ENCODE measurements at places on chromosomes 6 and 20. TPM values are rescaled to one million over a fixed set of nuclear protein-coding genes. Genes with fewer than 3 reads are reported as not detected.

GRCh38 chr20:39188266-39188765 is 226.2 kb downstream of the DHX35 start:
- H3K4me1 ChIP-seq: no peaks in the 10 kb centered on the region
- DNase-seq: no peak
- H3K27me3 ChIP-seq: peaks cover 3% of the 10 kb centered on the region
- H3K27ac ChIP-seq: no peak overlapping the region
- H3K36me3 ChIP-seq: no peaks in the 10 kb centered on the region
- H3K4me3 ChIP-seq: no peak overlapping the region

GRCh38 chr20:5949943-5950270 is 426 bp downstream of the TRMT6 start:
- H3K4me1 ChIP-seq: peaks cover 19% of the 10 kb centered on the region
- H3K36me3 ChIP-seq: peaks cover 5% of the 10 kb centered on the region
- H3K27ac ChIP-seq: peak overlapping the region; percentile 97
- no peaks in the 10 kb centered on the region for H3K27me3 ChIP-seq
- peak overlapping the region; percentile 97 for H3K4me3 ChIP-seq

The SCRT2 gene
- not detected for total RNA-seq

- no peaks in the 10 kb centered on the region for H3K27me3 ChIP-seq
- peaks cover 5% of the 10 kb centered on the region for H3K36me3 ChIP-seq
- DNase-seq: no peak
Observed at GRCh38 chr20:8008733-8009132, 10.8 kb downstream of the TMX4 start.

GRCh38 chr6:21754891-21755290 is 161.3 kb downstream of the SOX4 start:
- no peak overlapping the region for H3K4me3 ChIP-seq
- peaks cover 37% of the 10 kb centered on the region for H3K4me1 ChIP-seq
- no peak overlapping the region for H3K27ac ChIP-seq
- H3K36me3 ChIP-seq: peaks cover 22% of the 10 kb centered on the region
- H3K27me3 ChIP-seq: no peaks in the 10 kb centered on the region
- no peak for DNase-seq

DNA sequence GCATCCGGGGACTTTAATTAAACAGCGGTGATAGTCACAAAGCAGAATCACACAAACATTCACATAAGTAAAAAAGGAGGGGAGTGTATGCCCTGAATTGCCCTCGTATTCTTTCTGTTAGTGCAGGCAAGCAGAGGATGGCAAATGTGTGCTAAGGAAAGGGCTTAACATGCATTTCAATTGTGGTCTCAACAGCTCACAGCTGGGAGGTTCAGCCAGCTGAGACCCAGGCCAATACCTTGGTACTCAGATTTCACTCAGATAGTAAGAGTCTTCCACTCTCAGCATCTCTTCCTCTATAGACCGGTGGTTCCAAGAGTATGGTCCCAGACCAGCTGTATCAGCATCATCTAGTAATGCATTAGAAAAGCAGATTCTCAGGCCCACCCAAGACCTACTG is 215.1 kb downstream of the PHACTR1 start:
- no peaks in the 10 kb centered on the region for H3K4me1 ChIP-seq
- H3K27ac ChIP-seq: no peak overlapping the region
- H3K27me3 ChIP-seq: peaks cover 5% of the 10 kb centered on the region

DNA sequence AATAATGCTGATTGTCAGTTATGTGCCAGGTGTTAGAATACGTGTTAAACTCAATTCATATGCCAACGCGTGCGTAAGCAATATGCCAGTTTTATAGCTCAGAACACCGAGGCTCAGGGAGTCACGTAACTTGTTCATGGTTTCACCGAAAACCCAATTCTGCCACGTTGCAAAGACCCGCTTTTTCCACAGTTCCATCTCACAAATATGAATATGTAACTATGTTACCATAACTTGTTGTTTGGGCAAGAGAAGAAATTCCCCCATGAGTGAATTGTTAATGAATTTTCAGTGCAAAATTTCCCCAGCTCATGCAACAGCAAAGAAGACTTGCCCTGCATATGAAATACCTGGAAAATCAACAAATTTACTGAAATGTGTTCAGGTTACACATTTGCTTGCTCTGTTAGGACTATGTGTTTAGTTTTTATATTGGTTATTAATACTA is 30.1 kb downstream of the SF3B5 start:
- peak overlapping the region; percentile 75 for H3K4me3 ChIP-seq
- no peak overlapping the region for H3K27ac ChIP-seq
- H3K27me3 ChIP-seq: peaks cover 78% of the 10 kb centered on the region
- H3K36me3 ChIP-seq: no peaks in the 10 kb centered on the region

- H3K36me3 ChIP-seq: no peaks in the 10 kb centered on the region
- no peak for DNase-seq
- peaks cover 2% of the 10 kb centered on the region for H3K4me1 ChIP-seq
- H3K4me3 ChIP-seq: no peak overlapping the region
Observed at GRCh38 chr6:128979071-128979470, 96.1 kb downstream of the LAMA2 start.

- H3K27me3 ChIP-seq: peaks cover 15% of the 10 kb centered on the region
- peak overlapping the region; percentile 66 for H3K27ac ChIP-seq
- no peaks in the 10 kb centered on the region for H3K36me3 ChIP-seq
Observed at GRCh38 chr20:50305636-50306477, 115.2 kb downstream of the CEBPB start.

The TENT5A gene
- 9.6 TPM for total RNA-seq

DNA sequence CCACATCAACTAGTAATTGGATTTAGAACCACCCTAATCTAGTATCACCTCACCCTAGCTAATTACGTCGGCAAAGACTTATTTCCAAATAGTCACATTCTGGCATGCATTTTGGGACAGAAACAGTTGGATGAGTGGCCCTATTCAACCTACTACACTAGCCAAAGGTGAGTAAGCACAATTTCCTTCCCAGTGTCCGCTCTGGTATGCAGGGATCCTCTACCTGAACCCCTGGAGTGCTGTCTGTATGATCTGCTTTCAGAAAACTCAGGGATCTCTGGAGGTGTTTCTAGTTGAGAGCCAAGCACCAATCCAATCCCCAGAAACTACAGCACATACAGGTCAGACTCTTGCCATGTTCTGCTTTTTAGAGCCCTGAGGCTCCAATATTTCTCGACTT is 717.4 kb upstream of the MANEA start:
- no peak overlapping the region for H3K27ac ChIP-seq
- H3K36me3 ChIP-seq: no peaks in the 10 kb centered on the region
- H3K4me3 ChIP-seq: no peak overlapping the region
- no peak for DNase-seq

DNA sequence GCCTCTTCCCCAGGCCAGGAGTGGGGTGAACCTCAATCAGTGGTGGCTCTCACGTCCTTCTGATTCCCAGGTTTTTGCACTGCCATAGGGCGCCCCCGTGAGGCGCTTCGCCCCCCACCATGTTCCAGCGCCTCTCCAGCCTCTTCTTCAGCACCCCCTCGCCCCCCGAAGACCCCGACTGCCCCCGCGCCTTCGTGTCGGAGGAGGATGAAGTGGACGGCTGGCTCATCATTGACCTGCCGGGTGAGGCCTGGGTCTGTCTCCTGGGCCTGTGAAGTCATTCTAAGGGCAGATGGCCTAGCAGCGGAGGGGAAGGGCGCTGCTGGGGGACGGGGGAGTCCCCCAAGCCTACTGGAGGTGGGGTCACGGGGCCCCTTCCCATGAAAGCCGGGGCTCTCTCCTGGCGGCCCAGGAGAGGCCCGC is 4.5 kb downstream of the TP53INP2 start:
- H3K27me3 ChIP-seq: peaks cover 22% of the 10 kb centered on the region
- H3K4me3 ChIP-seq: peak overlapping the region; percentile 79
- peak overlapping the region; percentile 86 for H3K27ac ChIP-seq
- H3K4me1 ChIP-seq: peaks cover 21% of the 10 kb centered on the region
- peak; percentile 47 for DNase-seq

DNA sequence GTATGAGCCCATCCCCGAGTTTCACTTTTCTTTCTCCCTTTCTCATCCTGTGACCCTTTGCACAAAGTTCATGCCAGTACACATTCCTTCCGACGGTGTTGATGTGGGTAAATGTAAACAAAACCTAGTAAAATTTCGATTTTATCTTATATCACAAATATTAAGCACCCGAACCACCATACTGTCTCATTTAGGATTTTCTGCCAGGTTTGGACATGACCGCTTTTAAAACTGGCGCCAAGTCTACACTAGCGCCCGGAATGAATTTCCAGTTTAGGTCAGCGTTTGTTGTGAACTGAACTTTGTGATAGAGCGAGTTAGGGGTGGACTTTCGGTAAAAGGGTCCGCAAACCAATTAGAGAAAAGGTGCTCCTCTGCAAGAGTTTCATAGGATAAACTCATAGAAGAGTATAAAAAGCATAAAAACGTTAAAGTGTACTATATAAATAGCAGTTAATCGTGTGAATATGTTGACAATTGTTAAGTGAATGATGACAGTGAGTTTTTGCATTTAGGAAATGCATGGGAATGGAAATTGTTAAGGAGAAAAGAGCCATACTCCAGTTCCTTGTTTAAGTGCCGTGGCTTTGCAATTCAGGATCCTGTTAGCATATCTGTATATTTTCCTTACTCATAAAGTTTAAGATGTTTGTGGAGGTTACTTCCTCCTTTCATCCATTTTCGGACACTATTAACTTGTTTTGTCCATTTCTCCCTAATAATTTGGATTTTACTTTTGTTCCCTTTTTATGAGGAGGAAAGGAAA is 937 bp downstream of the AKAP7 start:
- peaks cover 10% of the 10 kb centered on the region for H3K4me1 ChIP-seq
- H3K36me3 ChIP-seq: peaks cover 5% of the 10 kb centered on the region
- peaks cover 6% of the 10 kb centered on the region for H3K27me3 ChIP-seq
- H3K4me3 ChIP-seq: peak overlapping the region; percentile 90
- DNase-seq: no peak
- peak overlapping the region; percentile 94 for H3K27ac ChIP-seq

GRCh38 chr6:55972091-55972490 is 96.7 kb upstream of the BMP5 start:
- H3K4me1 ChIP-seq: peaks cover 1% of the 10 kb centered on the region
- H3K4me3 ChIP-seq: no peak overlapping the region
- DNase-seq: no peak
- H3K36me3 ChIP-seq: no peaks in the 10 kb centered on the region

DNA sequence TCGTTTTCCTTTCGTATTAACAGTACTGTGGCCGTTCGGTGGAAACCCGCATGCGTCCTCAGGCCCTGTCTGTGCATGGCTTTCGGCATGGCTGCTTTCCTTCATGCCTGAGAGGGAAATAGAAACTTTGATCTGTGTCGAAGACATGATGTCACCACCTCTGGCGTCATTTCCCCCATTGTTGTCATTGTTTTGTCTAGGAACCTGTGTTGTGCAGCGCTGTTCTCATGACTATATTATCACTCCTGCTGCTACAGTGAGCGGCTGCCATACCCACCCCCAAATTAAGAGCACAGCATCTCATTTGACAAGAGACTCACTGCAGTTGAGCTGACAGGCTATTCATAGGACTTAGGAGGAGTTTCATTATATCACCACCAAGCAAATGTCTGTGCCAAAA is 172.3 kb downstream of the TMEM242 start:
- H3K27me3 ChIP-seq: no peaks in the 10 kb centered on the region
- peaks cover 24% of the 10 kb centered on the region for H3K36me3 ChIP-seq
- H3K4me3 ChIP-seq: no peak overlapping the region
- no peak overlapping the region for H3K27ac ChIP-seq
- peaks cover 2% of the 10 kb centered on the region for H3K4me1 ChIP-seq

The RSPH9 gene
- 0.31 TPM for total RNA-seq

- no peak overlapping the region for H3K4me3 ChIP-seq
- no peaks in the 10 kb centered on the region for H3K4me1 ChIP-seq
- no peak for DNase-seq
- no peaks in the 10 kb centered on the region for H3K27me3 ChIP-seq
- no peak overlapping the region for H3K27ac ChIP-seq
Observed at GRCh38 chr6:24829657-24830056, 30.9 kb upstream of the ARMH2 start.

All from progenitor cell of endocrine pancreas (in vitro differentiated cells).